ENCODE measurements at places on chromosomes 5 and 9. TPM values are rescaled to one million over a fixed set of nuclear protein-coding genes. Genes with fewer than 3 reads are reported as not detected.

The NFIB gene
- 13.0 TPM for total RNA-seq

The IL11RA gene
- 19.9 TPM for total RNA-seq

The ADAMTS12 gene
- total RNA-seq: 11.6 TPM

The FOXD1 gene
- total RNA-seq: 24.8 TPM

The ENTREP1 gene
- total RNA-seq: not detected

The BARHL1 gene
- not detected for total RNA-seq

The PKN3 gene
- total RNA-seq: 4.4 TPM

The CRB2 gene
- not detected for total RNA-seq

The KCTD16 gene
- 0.11 TPM for total RNA-seq

The ZFYVE16 gene
- 34.1 TPM for total RNA-seq

The CCIN gene
- 1.2 TPM for total RNA-seq
